Esophagus squamous epithelium (tissue), 5 donors: ENCODE measurements at places on chromosomes 11 and 22.

- no peak for DNase-seq
These were observed 18.7 kb downstream of the SYNGR1 start for GRCh38 chr22:39368461-39368911.

DNA sequence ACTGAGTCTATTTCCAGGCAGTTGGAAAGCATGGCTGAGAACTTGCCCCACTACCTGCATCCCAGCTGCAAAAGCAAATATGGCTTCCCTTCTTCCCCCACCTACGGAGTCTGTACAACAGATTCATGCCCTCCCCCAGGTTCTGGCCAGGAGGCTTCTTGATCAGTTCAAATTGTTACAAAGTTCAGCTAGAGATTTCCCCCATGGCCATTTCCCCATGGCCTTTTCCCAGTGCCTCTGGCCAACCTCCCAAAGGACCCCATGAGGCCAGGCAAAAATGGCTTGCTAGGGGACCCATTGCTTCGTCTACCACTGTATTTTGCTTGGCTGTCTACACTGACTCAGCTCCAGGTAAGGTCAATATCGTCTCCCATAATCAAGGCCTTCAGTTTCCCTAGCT lies 203.3 kb downstream of the DLG2 start:
- no peak for DNase-seq

DNA sequence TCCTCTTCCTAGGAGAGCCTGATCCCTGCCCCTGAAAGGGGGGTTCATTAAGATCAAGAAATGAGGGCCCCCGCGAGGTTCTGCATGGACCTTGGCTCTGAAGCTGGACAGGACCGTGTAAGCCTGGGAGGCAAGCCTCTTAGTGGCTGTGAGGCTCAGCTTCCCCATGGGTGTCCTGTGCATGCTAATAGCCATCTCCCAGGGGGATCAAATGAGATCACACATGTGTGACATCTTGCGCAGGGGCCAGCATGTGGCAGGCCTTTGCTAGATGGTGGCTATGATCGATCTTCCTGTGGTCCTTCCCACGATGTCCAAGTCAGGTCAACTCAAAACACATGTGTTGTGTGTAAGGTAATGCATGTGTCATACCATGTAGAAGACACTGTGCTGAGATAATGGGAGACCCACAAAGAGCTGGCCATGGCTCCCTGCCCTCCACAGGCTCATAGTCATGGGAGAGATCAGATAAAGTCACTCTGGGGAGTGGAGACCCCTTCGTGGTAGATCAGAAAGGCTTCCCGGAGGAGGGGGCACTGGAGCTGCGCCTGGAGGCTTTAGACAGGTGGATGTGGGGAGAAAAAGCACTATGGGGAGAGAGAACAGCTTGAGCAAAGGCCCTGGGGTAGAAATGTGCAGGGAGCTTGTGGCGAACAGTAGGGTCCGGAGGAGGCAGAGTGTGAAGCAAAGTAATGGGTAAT lies 3.7 kb downstream of the RAC2 start:
- DNase-seq, result no peak

- DNase-seq, result no peak
These were observed 18.1 kb downstream of the SMARCB1 start for GRCh38 chr22:23804781-23805291.

DNA sequence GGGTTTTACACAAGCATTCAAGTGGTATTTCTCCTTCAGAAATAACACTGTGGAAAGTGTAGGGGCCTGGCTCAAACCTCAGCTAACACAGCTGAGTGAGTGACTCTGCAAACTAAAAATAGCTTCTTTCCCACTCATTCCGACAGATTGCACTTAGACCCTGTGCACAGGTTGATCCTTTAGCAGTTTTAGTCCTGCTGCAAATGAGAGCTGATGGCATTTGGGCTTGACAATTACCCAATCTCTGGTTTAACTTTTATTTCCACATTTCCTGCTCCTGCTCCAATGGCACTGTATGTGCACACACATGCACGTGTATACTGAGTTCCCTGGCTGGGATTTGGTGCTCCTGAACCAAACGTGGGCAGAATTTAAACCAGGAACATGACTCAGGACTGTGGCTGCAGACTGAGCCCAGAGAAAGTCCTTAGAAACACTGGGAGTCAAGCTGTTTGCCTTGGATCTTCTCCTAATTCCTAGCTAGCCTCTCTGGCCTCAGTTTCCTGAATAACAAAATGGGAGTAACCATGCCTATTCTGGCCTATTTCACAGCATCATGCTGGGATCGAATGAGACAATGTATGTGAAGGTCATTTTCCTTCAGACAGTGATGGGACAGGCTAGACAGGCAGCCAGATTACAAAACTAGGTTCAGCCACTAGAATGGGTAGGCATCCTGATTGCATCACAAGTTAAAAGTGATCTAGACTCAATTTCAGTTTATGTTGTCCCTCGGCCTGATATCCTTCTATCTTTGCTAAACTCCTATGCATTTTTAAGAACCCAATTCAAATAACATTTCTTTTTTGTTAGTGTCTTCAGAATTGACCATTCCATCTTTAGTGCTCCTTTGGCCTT lies 58.2 kb downstream of the SERGEF start:
- DNase-seq, result no peak
